ENCODE measurements at places on chromosomes 11 and 22.

DNA sequence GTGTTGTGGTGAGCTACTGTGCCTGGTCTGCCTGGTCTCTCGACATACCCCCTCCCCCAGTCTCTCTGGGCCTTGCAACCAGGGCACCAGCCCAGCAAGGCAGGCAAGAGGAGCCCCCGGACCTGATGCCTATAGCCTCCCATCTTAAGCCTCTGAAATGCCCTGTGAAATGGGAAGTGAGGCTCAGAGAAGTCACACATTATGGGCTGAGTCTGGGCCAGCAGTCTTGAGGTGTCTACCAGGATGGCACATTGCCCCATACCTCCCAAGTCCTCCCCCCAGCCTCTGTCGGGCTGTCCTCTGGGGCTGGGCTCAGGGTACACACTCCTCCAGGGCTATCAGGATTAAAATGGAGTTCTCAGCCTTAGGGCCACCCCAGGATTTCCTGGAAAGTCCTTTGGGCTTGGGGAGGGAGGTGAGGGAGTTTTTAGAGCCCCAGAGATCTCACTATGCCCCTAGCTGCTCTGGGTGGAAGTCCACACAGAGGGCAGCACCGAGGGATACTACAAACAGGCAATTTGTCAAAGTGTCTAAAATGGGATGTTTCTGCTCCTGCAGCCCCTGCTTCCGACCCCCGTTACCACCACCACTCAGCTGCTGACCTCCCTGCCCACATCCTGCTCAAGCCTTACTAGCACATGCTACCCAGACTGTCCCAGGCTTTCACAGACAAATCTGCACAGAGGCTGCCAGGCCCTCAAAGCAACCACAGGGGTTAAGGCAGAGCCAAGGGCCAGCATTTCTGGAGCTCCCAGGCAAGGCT, 3.1 kb upstream of the SH3BP1 start:
- no peak for DNase-seq

- no peak for DNase-seq
Measured at GRCh38 chr11:121352251-121352891, 59.8 kb downstream of the SC5D start.

- DNase-seq, result no peak
Measured at GRCh38 chr11:32874132-32874531, 18.5 kb upstream of the QSER1 start.

DNA sequence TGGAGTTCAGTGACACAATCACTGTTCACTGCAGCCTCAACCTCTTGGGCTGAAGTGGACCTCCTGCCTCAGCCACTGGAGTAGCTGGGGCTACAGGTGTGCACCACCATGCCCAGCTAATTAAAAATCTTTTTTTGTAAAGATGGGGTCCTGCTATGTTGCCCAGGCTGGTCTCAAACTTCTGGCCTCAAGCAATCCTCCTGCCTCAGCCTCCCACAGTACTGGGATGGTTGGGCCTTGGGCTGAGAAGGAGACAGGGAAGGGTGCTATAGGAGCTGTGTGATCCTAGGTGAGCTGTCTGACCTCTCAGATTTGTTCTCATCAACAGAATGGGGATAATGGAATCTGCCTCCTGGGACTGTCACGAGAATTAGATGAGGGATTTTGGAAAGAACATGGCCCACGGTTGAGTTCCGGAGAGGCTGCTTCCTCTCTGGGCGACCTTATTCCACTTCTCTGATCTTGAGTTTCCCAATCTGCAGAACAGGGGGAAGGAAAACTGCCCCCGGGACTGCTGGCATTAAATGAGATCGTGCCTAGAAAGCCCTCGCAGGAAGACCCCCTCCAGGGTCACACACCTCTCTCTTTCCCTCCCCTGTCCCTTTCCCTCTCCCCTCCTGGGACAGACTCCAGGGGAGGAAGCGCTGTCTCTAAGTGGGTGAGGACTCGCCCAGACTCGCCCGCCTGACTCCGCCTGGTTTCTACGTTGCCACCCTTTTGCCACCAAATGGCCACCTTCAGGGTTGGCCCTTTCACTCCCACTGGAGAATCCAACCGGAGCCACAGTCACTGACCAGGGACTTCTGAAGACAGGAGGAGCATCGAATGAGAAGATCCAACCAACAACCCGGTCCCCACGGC, 50.1 kb downstream of the MCM5 start:
- no peak for DNase-seq
